ENCODE measurements at places on chromosomes 3 and 15.

DNA sequence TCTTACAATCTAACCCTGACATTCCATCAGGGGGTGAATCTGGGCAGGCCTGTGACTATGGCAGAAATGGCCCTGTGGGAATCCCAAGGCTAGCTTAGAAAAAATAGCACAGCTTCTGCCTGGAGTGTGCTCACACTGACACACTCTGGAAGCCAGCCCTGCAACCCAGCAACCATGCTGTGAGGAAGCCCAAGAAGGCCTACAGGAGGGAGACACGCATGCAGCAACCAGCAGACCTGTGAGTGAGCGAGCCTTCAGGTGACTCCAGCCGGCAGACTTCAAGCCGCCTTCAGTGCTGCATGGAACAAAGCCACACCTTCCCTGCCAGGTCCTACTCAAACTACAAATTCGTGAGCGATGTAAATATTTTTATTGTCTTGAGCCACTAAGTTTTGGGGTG lies 26.1 kb downstream of the RAB6B start:
- no peak for DNase-seq

- DNase-seq: no peak
Observed at GRCh38 chr3:151584566-151584965, 123.7 kb upstream of the IGSF10 start.

DNA sequence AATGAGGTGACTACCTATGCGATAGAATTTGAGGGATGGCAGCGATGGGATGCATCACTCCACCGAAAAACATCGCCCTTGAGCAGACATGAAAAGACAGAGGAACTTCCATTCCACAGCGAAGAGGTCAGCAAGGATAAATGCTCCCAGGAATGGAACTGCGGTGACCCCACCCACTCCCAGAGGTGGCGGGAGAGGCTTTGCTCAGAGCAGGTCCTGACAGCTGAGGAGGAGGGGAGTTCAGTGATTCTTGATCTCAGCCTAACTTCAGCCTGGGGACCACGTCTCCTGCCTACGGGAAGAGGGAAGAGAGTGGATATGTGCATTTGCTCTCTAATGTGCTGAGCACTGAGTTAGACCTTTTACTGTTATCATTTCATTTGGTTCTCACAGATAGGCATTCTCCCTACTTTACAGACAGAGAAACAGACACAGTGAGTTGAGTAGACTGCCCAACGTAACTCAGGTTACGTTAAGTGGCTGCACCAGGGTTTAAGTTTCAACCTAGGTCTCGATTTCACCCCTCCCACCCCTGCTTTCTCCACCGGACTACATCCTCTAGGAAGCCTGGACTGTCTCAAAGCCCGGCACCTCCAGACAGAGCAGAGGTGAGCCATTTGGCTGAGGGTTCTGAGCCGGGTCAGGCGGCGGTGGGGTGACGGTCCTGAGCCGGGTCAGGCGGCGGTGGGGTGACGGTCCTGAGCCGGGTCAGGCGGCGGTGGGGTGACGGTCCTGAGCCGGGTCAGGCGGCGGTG lies 170.0 kb downstream of the RAB11A start:
- DNase-seq: no peak

- DNase-seq: no peak
Observed at GRCh38 chr3:14031271-14031670, 93.4 kb downstream of the CHCHD4 start.

- DNase-seq: no peak
Observed at GRCh38 chr3:176078906-176079305, 1118.4 kb downstream of the TBL1XR1 start.

- DNase-seq: peak; percentile 85
Observed at GRCh38 chr3:54358969-54359694, 236.8 kb downstream of the CACNA2D3 start.

DNA sequence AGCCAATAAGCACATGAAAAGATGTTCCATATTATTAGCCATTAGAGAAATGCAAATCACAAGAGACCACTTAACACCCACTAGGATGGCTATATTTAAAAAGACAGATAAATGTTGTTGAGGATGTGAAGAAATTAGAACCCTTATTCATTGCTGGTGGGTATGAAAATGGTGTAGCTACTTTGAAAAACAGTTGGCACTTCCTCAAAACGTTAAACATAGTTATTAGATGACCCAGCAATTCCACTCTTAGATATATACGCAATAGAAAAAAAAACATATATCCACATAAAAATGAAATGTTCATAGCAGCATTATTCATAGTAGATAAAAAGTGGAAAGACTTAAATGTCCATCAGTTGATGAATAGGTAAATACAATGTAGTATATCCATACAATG lies 47.1 kb upstream of the TERB2 start:
- no peak for DNase-seq

DNA sequence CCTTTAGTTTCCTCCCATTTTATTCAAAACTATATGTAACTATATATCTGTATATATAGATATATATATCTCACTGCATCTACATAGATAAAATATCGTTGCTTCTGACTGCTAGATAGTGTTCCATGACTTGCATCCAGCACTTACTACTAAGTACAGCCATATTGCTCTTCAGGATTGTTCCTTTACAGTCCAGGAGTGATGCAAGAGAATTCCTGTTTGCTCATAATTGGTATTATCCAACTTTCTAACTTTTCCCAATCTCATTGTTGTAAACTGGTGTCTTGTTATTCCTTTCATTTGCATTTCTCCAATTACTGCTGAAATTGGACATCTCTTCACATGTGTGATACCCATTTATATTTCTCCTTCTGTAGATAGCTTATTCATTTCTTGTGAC lies 99.8 kb upstream of the STRIT1 start:
- no peak for DNase-seq

- DNase-seq: no peak
Observed at GRCh38 chr3:184429786-184430185, 49.9 kb downstream of the CHRD start.

DNA sequence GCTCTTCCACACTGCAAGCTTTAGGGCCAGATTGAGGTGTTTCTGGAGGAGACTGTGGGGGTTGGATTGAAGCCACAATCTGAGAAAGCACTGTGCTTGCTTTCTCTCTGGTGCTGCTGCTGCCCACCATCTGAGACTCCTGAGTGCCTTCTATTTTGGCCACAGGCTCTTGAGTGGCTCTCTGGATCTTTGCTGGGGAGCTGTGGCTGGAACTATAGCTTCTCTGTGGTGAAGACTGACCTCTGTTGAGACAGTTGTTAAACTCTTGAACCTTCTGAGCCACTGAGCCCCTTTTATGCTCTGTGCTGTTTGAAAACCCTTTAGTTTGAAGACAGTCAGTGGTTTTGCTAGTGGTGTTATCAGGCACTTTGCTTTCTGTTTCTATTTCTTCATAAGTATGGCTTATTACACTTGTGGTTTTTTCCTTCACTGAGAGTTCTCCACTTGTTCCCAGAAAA lies 108.7 kb upstream of the TSPAN3 start:
- DNase-seq: no peak

- no peak for DNase-seq
Observed at GRCh38 chr3:195704433-195704999, 16.3 kb upstream of the MUC20 start.

- DNase-seq: no peak
Observed at GRCh38 chr3:188819939-188820338, 351.8 kb upstream of the TPRG1 start.

DNA sequence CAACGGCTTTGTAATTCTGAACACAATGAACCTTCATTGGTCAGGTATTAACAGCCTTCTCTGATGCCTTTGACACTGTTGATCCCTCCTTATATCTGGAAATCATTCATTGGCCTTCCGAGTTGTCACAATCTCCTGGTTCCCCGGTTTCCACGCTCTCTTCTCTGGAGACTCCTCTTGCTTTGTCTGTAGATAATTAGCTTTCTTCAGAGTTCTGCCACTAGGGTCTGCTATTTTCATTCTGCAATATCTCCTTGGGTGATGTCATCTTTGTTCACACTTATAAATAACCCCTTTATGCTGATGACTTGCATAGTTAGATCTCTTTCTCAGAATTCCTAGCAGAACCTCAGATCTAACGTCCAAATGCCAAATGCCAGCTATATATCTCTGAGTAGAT lies 583.8 kb upstream of the ZNF717 start:
- DNase-seq: no peak

DNA sequence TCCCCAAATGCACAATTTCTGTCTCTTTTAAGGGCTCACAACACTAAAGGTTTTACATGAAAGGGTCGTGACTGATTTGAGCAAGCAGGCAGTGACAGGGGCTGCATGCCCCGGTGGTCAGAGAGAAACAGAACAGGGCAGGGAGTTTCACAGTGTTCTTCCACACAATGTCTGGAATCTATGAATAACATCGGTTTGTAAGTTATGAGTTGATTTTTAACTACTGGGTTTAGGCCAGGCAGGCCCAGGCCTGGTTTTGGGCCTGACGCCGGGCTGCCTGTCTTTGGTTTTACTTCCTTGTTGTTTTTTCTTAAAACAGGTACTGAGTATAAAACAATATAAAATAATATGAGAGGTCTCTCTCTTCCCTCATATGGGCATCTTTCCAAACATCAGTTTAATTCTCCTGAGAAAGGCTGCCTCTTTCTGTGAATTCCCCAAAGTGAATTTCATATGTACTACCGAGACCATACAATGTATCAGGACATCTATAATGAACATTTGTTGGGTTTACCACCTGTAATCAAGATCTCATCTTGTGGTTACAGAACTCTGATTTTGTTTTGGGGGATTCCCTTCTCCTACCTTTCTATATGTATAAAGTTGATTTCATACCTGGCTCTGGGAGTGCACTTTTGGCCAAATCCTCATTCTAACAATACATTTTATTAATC lies 74.4 kb downstream of the CD200 start:
- DNase-seq: no peak

GRCh38 chr15:81185631-81186295 lies 10.9 kb upstream of the IL16 start:
- DNase-seq: no peak

- no peak for DNase-seq
Observed at GRCh38 chr3:33424606-33425452, 15.4 kb downstream of the UBP1 start.

DNA sequence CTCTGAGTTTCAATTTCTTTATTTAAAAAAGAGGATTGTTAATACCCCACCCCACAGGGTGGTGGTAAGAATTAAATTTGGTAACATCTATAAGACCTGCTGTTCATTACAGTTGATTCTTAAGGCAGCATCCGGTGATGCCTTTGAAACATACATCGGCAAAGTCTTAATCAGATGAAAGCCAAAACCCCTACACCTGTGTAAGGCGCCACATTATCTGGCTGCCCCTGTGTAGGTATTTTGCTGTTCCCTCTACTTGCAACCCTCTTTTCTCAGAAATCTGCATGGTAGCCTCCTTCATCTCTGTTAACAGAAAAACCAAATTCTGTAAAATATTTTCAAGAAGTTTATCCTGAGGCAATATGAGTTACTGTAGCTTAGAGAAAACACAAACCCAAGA lies 90.0 kb downstream of the ST6GAL1 start:
- DNase-seq: no peak

- no peak for DNase-seq
Observed at GRCh38 chr3:463252-464192, 267.0 kb downstream of the CHL1 start.

- no peak for DNase-seq
Observed at GRCh38 chr3:124133366-124133940, 141.5 kb upstream of the ROPN1 start.

- DNase-seq: no peak
Observed at GRCh38 chr3:157166115-157166514, 6.2 kb upstream of the CCNL1 start.

DNA sequence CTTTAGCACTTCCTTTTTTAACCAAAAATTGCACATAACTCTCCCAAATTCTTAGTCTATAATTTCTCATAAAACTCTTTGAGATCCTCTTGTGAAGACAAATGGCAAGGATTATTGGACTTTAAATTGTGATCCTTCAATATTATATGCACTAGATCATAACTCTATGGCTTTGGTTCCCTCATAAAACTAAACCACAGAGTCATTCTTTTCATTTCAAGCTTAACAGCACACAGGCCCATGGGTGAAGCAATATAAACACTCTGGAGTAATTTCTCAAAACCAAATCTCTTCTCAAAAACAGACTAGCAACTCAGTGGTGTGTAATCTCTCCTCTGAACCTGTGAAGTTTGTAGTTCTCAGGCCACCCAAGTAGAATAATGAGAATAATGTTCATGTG lies 171.0 kb upstream of the NECTIN3 start:
- DNase-seq: no peak

GRCh38 chr3:6321999-6322398 lies 538.9 kb upstream of the GRM7 start:
- no peak for DNase-seq

DNA sequence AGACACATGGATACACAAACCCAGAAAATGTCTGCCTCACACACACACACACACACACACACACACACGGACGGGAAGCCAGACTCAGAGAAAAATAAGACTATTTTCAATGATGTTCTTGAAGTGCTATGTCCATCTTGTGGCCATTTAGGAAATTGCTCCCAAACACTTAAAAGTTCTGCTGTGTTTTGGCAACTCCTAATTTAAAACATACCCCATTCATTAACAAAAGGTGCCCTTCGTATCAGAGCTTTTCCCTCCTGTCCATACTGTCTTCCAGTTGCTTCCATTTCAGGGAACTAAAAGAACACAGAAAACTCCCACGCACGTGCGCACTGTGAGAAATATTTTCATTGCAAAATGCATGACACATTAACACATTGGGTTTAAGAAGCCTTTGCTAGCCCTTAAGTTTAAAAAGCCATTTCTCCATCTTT lies 44.6 kb downstream of the SLC12A1 start:
- DNase-seq: peak; percentile 68

GRCh38 chr3:175186511-175186910 lies 327.4 kb downstream of the NAALADL2 start:
- DNase-seq: no peak

- no peak for DNase-seq
Observed at GRCh38 chr3:187131981-187132380, 7.3 kb downstream of the RPL39L start.

- DNase-seq: peak; percentile 20
Observed at GRCh38 chr15:39579487-39580116, 1.3 kb upstream of the THBS1 start.

DNA sequence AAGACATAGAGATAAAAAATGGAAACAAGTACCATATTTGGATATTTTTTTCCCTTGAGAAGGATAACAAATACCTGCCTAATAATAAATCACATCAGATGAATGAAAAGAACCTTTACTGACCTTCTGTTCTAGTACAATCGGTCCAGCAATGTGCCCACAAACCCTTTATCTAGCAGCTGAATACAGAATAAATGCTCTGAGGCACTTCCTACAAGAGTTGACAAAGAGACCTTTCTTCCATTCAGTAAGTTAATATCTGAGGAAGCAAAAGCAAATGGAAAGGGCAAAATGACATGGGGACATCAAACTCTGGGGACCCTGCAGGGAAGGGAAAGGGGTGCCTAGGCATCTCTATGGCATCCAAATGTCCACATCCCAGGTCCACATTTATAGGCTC lies 115.8 kb downstream of the NEK10 start:
- no peak for DNase-seq

GRCh38 chr3:43268636-43269035 lies 17.7 kb upstream of the SNRK start:
- no peak for DNase-seq

- no peak for DNase-seq
Observed at GRCh38 chr3:42419563-42419962, 9.2 kb upstream of the LYZL4 start.

GRCh38 chr15:78040653-78041244 lies 36.8 kb downstream of the TBC1D2B start:
- DNase-seq: no peak

GRCh38 chr3:34444137-34444536 lies 645.7 kb downstream of the PDCD6IP start:
- no peak for DNase-seq
